Spleen (tissue), 13 donors: ENCODE measurements at places on chromosomes 2 and 18. TPM values are rescaled to one million over a fixed set of nuclear protein-coding genes. Genes with fewer than 3 reads are reported as not detected.

Gene CD8B
- 18.7 TPM for total RNA-seq

Gene IL18R1
- total RNA-seq, result 27.7 TPM

Gene RGPD4
- not detected for total RNA-seq

Gene OTX1
- total RNA-seq, result not detected

Gene SMAD2
- total RNA-seq, result 119 TPM

Gene ASXL3
- total RNA-seq, result 0.29 TPM
